ENCODE measurements at places on chromosomes 11 and 22. TPM values are rescaled to one million over a fixed set of nuclear protein-coding genes. Genes with fewer than 3 reads are reported as not detected.
A peak's percentile ranks its signal among the peaks of the same experiment; 100 is the strongest.

DNA sequence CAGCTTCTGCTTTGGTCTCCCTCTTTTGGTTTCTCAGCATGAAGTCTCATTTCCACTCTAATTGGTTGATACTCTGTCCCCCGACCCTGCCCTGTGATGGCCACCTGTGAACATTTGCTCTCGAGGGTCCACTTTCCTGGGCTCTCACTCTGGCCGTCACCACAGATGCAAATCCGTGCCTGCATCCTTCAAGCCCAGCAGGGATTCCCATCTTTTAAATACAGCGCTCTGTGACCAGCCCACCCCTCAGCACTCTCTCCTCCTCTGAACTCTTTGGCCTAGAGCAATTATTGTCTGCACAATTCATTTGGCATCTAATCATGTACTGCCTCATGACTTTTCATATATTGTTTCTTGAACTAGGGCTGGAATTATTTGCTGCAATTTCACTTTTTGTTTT lies 26.0 kb downstream of the PKNOX2 start:
- DNase-seq: no peak

DNA sequence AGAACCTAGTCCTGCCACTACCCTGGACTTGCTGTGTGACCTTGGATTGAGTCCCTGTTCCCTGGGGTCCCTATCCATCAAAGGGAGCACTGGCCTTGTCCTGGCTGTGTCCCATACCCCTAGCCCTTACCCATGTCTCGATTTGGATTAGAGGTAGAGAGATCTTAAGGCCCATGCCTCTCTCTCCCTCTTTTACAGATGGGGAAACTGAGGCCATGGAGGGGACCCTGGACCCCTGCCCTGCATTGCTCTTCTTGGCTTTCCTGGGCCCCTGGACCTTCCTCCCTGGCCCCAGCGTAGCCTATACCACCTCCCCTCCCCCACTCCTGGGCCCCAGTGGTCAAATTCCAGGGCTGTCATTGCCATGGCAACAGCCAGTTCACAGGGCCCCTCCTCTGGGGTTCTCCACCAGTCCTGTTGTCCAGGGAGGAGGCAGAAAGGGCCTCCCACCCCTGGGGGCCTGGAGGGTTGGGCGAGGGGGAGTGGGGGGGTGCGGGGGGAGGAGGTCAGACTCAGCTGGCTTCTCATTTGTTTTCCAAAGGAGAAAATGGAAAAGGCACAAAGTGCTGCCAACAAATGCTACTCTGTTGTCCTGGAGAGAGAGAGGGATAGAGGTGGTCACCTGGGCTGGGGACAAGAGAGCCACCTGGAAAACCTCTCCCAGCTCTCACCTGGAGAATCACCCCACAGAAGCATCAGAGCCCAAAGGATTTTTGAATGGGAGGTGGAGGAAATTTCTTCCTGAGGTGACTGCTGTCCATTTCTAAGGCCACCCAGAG lies 23.3 kb downstream of the ARHGEF17 start:
- no peak for DNase-seq

- DNase-seq: no peak
Measured at GRCh38 chr11:134657631-134658030, 245.6 kb upstream of the B3GAT1 start.

- DNase-seq: peak; percentile 59
Measured at GRCh38 chr22:25081409-25081824, 118.2 kb upstream of the CRYBB3 start.

DNA sequence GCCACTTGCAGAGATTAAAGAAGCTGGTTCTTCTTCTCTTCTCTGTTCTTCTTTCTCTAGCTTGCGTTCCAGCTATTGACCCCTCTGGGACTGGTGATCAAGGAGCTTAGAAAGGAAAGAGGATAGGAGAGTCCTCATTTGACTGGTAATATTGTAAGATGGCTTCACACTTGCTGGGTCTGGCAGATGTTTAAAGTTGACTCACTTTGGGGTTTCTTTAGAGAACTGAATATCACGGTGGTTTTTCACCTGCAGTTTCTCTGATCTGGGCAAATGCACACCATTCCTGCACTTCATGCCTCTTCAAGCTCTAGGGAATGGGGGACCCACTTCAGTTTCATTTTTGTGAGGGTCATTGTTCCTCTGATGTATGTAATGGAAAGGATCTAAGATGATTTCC lies 41.8 kb upstream of the DEUP1 start:
- DNase-seq: no peak

DNA sequence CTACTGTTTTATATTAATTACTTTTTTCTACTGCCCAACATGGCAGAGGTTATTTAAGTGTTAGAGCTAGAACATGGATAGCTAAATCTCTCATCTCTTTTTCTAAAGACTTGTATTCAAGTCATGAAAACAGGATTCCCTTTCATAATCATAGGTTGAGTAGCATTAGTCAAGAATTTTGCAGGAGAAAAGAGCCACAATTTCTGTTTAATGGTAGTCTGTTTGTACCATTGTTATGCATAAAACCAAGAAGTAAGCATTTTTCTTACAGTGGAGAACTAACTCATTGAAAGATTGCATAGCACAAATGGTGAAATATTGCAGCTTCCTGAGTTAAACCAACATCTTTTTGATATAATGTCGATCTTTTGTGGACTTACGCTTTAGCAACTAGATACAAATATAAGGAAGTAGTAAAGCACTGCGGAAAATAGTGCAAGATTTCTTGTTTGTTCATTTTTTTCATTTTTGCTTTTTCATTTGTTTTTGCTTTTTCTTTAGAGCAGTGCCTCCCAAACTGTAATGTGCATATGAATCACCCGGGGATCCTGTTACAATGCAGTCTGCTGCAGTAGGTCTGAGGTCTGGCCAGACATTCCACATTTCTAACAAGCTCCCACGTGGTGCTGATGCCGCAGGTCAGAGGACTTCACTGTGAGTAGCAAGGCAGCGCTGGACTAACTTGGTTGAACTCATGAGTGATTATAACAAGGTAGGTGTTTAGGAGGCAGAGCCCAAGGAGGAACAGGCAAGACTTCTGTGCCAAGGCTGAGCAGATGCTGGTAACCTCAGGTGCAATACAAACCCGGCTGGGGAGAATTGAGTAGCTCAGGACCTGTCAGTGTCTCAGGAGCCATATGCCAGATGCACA lies 4.6 kb downstream of the ETS1 start:
- no peak for DNase-seq

NELL1 gene
- not detected for total RNA-seq

KBTBD3 gene
- 5.7 TPM for total RNA-seq

FAM181B gene
- total RNA-seq: 0.11 TPM

All from CD4-positive, alpha-beta T cell (primary cell).